Stimulated activated CD8-positive, alpha-beta memory T cell treated with anti-CD3 and anti-CD28 coated beads, Interleukin-7, amount 100 ng/mL, for 1 hour (primary cell): ENCODE measurements at places on chromosomes 11 and 22.

DNA sequence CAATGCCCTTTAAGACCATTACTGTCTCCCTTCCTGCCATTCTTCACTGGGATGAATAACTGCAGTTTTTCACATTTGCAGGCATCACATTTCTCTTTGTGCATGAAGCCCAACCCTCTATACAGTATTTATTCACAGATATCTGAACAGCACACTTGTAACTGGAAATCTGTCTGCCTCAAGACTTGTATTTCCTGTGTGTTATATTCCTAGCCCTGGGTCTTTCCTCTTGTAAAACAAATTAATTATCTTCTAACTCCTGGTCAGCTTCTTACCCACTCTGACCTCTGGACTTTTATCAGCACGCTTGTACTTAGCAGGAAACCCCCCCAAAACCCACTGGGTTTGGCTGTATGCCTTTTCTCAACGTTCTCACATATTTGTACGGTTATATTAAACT is 2.0 kb downstream of the CSRP3 start:
- DNase-seq: no peak

DNA sequence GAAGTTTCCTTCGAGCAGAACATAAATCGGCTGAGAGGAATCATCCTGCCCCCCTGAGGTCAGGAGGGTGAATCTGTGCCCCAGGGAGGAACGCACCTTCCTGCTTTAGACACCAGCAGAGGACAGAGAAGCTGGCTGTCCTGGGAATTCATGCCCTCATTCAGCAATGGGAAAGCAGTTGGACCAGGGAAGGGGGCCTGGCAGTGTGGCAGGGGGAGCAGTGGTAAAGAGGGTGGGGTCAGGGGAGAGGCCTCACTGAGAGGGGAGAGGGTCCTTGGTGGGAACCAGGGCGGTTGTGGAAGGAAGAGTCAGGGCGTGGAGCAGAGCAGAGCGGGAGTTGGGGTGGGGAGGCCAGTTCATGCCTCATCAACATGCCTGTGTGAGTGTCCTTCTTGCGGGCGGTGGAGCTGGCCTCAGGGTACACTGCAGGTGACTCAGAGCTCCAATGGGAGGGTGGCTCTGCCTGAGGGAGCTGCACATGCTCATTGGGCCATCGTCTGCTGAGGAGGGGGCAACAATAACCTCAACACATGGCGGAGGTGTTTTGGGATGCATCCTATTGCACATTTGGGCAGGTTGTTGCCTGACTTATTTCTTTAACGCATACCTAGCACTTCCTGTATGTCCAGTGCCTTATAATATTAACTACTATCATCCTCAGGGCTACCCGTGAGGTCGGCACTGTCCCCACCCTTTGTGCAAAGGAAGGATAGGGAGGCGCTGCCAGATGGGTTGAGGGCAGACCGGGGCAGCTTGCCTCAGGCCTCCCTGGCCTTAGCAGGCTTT is 23.2 kb downstream of the MED15 start:
- DNase-seq: no peak

DNA sequence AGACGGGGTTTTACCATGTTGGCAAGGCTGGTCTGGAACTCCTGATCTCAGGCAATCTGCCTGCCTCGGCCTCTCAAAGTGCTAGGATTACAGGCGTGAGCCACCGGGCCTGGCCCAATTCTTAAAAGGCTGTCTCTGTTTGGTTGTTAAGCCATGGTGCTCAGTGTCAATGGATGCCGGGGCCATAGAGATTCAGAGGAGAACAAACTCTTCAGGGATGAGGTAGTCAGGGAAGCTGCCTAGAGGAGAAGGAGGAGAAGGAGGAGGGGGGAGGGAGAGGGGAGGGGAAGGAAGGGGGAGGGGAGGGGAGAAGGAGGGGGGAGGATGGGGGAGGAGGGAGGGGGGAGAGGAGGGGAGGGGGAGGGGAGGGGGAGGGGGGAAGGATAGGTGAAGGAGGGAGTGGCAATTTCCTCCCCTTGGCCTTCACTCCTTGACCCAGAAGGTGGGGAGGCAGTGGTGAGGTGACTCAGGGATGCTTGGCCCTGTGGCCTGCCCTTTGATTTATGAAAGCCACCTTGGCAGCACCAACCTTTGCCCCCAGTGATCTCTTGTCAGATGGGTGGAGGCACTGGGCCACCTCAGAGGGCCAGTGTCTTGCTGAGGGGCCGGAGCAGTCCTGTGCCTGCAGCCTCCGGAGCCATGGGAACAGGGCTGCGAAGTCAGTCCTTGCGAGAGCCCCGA is at the start of gene C11orf86:
TSS of gene C11orf86 (plus strand) at position 581 of the 681 bp plus-strand sequence. CDS start at position 640, 59 bp downstream.
- DNase-seq: no peak

DNA sequence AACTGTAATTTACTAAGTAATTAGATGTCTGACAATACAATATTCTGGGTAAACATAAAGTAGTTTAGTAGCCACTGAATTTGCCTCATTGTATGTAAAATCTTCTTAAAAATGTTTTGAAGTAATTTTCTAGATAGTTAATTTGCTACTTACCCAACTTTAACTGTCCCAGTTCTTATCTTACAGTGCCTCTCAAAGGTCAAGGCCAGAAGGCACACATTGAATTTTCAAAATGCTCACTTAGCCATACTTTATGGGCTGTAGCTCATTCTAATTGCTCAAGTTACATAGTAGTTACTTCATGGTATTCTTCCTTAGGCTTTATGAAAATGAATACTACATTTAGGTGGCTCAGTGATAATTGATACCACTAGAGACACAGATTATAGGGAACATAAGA is 666.6 kb downstream of the CNTN5 start:
- no peak for DNase-seq

DNA sequence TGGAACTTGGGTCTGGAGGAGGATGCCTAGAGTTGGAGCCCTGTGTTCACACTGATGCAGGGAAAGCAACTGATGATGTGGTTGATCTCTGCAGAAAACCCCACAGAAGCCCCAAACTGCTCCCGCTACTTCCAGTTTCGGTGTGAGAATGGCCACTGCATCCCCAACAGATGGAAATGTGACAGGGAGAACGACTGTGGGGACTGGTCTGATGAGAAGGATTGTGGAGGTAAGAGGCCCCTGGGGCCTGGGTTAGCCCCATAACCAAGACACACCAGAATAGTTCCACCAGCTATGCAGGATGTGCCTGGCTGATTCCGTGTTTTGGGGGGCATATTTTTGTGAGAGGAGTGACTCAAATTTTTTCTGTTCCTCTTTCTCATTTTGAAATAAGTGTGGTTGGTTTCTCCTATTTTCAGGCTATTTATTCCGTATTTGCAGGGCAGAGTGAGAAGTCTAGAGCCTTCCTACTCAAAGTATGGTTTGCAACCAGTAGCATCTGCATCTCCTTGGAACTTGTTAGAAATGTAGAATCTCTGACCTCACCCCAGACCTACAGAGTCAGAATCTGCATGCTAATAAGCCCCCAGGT is 137.3 kb upstream of the SORL1-AS1 start:
- no peak for DNase-seq
